Right cardiac atrium (tissue), 5 donors: ENCODE measurements at places on chromosomes 6 and 20.
A peak's percentile ranks its signal among the peaks of the same experiment; 100 is the strongest.

DNA sequence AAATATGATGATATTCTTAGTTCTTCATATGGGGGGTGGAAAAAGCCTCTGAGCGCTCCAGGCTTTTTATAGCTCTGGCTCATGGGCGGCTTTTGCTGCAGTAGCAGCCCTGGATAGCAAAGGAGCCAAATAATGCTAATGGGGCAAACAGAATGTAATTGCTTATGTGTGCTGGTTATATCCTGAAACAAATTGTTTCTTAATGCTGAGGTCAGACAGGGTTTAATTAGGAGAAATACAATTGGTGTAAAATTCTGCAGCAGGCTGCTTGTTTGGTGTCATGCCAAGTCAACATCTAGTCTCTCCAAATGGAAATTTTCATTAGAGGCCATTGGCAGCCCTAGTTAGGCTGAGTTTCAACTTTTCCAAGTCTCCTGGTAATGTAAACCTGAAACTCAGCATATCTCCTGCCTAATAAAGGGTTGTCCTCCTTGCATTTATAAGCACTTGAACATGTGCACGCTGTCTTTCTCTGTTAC, 530.1 kb upstream of the NOX3 start:
- no peak for DNase-seq

GRCh38 chr6:137241481-137242038, 22.4 kb upstream of the IFNGR1 start:
- DNase-seq: no peak

- DNase-seq: no peak
Observed at GRCh38 chr6:126182650-126183311, 157.1 kb upstream of the CENPW start.

- DNase-seq: peak; percentile 56
Observed at GRCh38 chr6:1766654-1767053, 156.9 kb downstream of the FOXC1 start.

GRCh38 chr6:70668499-70668812, 773 bp downstream of the SMAP1 start:
- DNase-seq: no peak

DNA sequence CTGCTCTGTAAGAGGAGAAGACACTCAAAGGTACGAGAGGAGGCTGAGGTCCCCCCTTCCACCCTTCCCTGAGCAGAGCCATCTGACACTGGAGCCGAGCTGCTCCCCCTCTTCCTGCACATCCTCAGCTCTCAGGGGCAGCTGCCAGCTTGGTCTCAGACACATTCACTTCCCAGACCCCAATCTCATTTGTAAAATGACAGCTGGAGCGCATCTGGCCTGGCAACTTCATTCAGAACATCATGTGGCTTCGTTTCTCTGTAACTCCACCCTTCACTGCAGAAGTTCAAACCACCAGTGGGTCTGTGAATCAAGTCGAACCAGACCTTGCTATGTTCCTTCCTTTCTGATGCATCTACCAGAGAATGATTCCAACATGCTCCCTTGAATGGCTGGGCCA, 145.6 kb upstream of the CDH4 start:
- DNase-seq: no peak

- no peak for DNase-seq
Observed at GRCh38 chr6:31058128-31058894, 48.0 kb downstream of the MUC22 start.

- no peak for DNase-seq
Observed at GRCh38 chr20:44752099-44752931, 6.7 kb downstream of the KCNK15 start.

- DNase-seq: no peak
Observed at GRCh38 chr6:157220485-157220884, 102.8 kb downstream of the TMEM242 start.

DNA sequence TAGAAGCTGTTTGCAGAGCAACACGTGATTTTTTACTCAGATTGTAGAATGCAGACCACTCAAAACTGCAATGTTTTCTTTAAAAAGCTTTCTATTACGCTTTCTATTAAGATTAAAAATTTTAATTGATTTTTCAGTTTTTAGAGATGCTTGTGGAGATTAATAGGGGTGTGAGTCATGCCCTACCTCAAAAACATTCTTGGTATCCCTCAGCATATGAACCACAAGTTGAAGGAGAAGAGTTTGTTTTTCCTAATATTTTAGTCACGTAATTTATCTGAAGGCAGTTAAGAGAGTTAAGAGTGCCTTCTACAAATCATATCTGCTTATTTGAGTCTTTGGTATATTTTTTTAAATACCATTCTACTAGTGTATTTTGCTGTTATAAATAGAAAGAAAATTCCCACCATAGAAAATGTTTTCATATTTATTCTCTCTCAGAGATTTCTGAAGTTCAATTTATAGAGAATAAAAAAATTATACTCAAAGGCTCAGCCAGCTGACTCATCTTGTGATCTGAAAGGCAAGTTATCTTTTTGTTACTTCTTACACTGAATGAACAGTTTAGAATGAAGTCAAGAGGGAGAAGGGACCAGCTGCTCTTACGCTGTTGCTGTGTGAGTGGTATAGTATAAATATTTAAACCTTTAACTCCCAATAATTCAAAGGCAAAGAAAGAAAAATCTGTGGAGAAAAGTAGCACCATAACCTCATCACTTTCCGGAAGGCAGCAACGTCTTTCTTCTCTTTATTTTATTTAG, 7.6 kb downstream of the RIPOR2 start:
- DNase-seq: no peak

DNA sequence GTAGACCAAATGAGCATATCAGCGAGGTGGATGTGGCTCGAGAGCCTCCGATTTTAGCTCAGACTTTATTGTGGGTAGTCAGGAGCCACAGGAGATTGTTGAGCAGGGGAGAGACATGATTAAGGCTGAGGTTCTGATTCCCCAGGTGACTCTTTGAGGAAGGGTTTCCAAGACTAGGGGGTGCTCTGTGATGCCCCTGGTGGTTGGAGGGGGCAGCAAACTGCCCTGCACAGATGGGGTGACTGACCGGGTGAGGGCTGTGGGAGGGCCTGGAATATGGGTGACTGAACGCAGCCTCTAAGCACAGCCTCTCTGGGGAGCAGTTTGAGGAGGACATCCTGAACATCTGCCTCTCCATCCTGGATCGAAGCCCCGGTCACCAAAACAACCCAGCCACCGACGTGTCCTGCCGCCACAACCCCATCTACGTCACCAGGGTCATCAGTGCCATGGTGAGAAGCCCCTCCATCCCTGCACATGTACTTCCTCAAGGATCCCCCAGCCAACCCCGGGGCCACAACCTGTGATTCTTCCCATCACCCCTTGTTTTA, 17.0 kb downstream of the TGM6 start:
- no peak for DNase-seq

DNA sequence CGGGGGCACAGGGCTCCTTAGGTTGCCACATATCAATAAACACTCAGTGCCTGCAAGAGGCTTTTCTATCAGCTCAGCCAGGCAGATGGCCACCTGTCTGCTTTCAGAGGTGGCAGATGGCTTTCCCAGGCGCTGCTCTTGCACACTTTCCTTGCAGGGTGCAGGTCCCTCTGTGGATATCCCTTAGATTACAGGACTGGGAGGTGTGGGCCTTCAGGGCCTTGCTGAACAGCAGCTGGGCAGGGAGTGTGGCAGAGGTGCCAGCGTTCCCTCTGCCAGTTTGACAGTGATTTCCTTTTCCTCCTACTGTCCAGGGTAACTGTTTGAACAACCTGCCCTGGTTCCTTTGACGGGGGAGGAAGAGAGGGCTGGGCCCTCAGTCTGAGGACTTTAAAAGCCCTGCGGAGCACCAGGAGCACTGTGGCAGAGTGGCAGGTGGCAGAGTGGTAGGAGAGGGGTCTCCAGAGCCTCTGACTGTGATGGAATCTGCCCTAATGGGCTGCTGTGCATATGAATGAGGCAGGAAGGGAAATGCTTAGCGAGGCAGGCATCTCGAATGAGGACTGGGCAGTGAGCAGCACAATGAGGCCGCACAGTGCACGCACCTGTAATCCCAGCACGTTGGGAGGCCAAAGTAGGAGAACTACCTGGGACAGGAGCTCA, 34.2 kb downstream of the ABHD12 start:
- DNase-seq: no peak

DNA sequence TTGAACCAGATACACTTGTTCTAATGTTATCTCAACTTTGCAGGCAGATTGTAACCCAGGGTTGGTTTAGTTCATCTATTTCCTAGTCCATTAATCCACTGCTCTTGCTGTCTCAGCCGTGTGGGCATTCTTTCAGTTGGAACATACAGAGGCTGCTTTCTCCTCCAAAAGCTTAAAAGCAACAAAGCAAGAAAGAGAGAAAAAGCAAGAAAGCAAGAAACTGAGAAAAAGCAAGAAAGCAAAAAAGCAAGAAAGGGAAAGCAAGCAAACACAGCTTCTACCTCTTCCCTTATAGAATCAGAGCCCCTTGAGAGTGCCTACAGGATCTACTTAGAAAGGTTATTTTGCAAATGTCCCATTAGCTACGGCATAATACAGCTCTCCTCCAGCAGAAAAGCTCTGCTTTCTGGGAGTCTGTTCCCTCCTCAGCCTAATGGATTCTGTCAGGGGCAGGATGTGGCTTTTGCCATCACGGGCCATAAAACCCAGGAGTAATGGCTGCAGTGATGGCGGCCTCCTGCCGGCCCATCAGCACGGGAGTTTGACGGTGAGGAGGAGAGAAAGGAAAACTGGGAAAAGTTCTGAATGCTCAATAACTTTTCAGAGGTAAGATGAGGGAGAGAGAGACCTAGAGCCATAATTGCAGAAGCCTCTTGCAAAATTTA, 156.8 kb upstream of the JARID2 start:
- DNase-seq: no peak

DNA sequence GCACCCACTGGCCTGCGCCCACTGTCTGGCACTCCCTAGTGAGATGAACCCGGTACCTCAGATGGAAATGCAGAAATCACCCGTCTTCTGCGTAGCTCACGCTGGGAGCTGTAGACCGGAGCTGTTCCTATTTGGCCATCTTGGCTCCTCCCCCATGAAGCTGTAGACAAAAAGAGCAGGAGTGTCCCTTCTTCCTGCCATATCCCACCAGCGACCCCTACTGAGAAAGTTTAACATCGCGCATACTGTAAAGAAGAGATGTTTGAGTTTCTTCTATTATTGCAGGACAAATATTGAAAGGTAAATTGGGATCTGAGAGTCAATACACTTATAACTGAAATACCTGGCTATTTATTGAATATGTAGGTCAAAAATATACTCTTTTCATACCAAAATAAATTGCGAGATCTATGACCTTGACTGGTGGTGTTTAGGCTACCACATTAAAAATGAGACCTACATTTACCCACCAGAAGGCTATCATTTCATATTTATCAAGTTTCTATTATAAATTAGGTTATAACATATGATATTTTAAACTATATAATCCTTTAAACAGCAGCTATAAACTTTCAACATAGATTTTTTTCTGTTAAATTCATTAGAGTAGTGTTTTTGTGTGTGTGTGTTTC, 586.3 kb downstream of the HTR1B start:
- DNase-seq: no peak

- no peak for DNase-seq
Observed at GRCh38 chr6:131635384-131636340, 1.4 kb upstream of the ENPP3 start.

- no peak for DNase-seq
Observed at GRCh38 chr20:45269754-45270270, 15.4 kb upstream of the SLPI start.

GRCh38 chr6:79466207-79466834, 70.9 kb downstream of the LCA5 start:
- DNase-seq: no peak

GRCh38 chr20:35172434-35172806, 548 bp downstream of the PROCR start:
- DNase-seq: no peak

GRCh38 chr6:3117912-3118352, 579 bp upstream of the BPHL start:
- DNase-seq: no peak

DNA sequence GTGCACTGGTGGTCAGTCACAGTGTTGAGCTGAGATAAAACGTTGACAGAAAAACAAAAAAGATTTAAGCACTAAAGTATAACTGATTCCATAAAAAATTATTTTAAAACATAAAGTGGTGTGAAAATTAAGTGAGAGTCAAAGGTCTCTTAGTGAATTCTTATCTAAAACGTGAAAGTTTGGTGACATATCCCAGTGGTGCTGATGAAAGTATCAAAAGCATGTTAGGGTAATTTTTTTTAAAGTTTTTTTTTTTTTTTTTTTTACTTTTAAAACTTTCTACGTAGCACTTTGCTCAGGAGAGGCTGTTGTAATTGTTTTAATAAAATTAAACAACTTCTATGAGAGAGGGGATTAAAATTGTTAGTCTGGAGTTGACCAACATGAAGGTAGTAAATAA, 65.6 kb upstream of the TMEM30A start:
- no peak for DNase-seq

GRCh38 chr6:104019075-104019753, 840.5 kb downstream of the HACE1 start:
- DNase-seq: no peak

DNA sequence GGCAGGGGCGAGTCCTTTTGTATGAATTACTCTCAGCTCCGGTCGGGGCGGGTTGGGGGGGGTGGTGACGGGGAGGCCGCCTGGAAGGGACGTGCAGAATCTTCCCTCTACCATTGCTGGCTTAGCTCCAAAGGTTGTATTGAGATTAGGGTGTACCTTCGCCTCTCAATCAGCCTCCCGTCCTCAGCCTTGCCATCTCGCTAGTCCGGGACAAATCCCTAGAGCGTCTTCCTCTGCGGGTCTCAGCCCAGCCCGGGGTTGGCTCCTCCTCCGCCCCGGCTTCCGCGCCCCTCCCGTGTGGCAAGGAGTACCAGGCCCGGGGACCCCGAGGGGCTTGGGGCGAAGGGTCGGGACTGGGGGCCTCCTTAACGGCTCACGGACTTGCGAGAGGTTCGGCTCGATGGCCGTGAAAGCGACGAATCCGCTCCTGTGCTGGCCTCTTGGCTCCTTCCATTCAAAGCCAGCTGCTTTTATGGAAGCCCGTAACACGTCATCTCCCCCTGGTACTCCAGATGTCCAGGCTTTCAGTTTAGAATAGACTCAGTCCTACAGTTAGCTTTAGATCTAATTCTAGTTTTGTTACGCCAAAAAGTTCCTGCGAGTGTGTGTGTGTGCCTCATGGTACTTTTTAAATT, 636 bp upstream of the EEF1A1 start:
- DNase-seq: peak; percentile 91

DNA sequence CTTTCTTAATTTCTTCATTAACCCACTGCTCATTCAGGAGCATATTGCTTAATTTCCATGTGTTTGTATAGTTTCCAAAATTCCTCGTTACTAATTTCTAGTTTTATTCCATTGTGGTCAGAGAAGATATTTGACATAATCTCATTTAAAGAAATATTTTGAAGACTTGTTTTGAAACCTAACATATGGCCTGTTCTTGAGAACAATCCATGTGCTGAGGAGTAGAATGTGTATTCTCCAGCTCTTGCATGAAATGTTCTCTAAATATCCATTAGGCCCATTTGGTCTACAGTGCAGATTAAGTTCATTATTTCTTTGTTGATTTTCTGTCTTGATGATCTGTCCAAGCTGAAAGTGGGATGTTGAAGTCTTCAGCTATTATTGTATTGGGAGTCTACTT, 251.7 kb downstream of the ALDH8A1 start:
- DNase-seq: no peak
